Activated T-cell treated with anti-CD3 and anti-CD28 coated beads, Interleukin-2, amount 50 U/mL, for 24 hours (primary cell): ENCODE measurements at places on chromosomes 2 and 18.

DNA sequence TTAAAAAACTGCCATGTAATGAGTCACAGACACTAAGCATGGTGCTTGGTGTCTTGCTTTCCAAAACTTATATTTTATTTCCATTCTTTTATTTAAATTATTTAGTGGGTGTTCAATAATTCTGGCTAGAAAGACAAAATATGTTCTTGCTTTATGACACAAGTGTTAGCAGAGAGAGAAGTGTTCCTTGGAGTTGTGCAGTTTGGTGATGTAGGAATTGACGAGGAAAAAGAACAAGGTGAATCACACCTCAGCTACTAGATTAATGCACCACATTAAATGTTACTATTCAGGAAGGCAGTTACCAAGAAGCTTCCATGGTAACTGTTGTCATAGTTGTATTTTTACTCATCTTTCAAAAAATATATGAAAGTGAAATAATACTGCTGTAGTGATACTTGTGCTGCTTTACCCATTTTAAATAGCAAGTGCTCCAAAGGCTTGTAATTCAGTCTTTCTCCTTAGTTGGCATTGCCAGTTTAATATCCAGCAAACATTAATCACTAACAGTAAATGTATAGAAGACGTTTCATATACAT, 28.3 kb downstream of the ADAM23 start:
- H3K4me3 ChIP-seq: no peak overlapping the region
- DNase-seq: no peak
- H3K27me3 ChIP-seq: peaks cover 5% of the 10 kb centered on the region
- H3K36me3 ChIP-seq: no peaks in the 10 kb centered on the region
- H3K4me1 ChIP-seq: peaks cover 3% of the 10 kb centered on the region

DNA sequence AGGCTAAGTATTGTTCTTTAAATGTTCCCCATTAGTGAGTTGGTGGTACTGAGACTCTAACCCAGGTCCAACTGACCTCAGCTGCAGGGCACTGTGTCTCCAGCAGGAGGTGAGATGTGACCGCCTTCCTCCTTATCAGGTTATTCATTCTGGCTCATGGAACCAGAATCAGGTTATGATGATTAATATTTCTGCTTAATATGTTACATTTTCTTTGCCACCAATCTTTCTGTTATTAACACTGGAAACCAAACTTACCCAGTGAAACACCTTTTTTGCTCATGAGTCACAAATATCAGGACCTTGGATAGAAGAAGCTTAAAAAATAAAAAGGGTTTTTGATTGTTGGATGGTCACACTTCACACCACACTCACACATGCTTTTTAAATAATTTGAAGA, 85.4 kb downstream of the DPP4 start:
- H3K27ac ChIP-seq: no peak overlapping the region
- no peaks in the 10 kb centered on the region for H3K27me3 ChIP-seq
- H3K4me3 ChIP-seq: no peak overlapping the region

DNA sequence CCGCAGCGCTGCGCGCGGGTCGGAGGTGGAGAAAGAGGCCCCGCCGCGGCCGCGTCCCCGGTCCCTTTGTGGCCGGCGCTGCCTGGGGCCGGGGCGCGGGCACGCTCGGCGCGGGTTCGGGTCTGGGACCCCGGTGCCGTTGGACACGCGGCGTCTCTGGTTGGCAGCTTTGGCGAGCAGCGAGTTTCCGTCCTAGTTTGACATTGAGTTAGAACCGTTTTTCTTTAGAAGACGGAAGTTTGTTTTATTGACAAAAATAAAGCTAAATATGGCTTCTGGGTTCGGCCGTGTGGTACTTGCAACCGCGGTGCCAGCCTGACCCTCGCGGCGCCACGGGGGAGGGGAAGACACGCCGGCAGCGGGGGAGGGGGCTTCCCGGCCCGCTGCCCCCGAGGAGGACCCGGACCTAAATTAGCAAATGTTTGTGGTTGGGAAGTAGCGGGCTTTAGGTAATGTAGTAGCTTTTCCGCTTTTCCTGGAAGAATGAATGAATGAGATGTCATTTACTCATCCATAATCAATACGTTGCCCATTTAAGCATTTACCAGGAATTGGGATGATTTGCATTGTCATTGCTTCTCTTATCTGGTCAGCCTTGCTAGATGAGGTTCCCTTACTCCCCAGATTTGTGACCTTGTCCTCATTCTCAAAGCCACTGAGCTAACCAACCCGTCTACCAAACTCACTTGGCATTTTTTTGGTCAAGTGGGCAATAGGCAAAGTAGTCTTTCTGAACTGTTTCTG, 530 bp downstream of the GALNT1 start:
- peak; percentile 58 for DNase-seq
- peaks cover 3% of the 10 kb centered on the region for H3K36me3 ChIP-seq
- peak overlapping the region; percentile 77 for H3K4me3 ChIP-seq
- peaks cover 40% of the 10 kb centered on the region for H3K4me1 ChIP-seq
- peaks cover 17% of the 10 kb centered on the region for H3K27me3 ChIP-seq
- peak overlapping the region; percentile 74 for H3K27ac ChIP-seq

DNA sequence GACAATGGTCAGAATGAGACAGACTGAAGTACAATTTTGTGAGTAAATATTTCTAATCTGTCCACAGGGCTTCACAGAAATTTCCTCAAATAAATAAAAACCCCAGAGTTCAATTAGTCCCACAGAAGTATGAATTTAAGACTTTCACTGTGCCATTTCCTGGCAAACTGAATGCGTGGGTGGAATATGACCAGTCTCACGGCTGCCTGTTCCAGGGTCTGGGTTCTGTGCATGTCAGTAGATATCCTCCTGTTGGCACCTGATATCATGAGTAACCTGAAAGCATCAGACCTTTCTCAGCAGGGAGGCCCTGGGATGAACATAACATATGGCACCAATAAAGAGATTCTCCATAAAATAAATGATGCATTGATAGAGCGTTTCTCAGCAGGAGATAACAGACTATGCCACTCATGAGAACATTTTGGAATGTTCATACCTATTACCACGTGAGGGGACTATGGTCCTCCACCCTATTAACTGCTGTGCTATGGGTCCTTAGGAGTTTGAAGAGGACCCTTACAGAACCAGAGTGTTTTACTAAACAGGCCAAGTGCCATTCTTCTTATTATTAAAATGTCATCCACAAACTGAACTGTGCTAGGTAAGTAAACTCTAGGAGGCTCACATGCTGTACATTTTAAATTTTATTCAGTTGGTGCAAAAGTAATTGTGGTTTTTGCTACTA, 10.6 kb upstream of the MALL start:
- DNase-seq: no peak
- peaks cover 9% of the 10 kb centered on the region for H3K4me1 ChIP-seq
- peaks cover 2% of the 10 kb centered on the region for H3K27me3 ChIP-seq
- H3K4me3 ChIP-seq: no peak overlapping the region
- H3K36me3 ChIP-seq: no peaks in the 10 kb centered on the region

GRCh38 chr2:14690926-14691325, 58.4 kb downstream of the LRATD1 start:
- DNase-seq: no peak
- H3K27me3 ChIP-seq: no peaks in the 10 kb centered on the region
- H3K27ac ChIP-seq: no peak overlapping the region
- no peak overlapping the region for H3K4me3 ChIP-seq
- no peaks in the 10 kb centered on the region for H3K4me1 ChIP-seq

DNA sequence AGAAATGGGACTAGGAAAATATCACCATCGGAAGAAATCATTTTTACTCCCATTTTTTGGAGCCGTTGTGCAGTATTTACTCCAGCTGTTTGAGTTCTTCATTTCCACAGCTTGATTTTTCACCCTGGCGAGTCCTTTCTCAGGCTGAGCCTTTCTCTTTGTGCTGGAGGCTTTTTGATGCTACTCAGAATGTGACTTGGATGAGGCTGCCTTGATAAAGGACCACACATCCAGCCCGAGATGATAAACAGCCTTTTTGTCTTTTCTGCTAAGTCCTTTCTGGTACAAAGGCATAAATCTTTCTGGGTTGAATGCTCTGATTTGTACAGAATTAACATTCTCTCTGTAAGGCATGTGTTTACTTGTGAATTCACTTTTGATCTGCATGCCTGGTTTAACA, 17.6 kb upstream of the CTDP1 start:
- peaks cover 24% of the 10 kb centered on the region for H3K27me3 ChIP-seq
- no peak overlapping the region for H3K27ac ChIP-seq
- no peaks in the 10 kb centered on the region for H3K4me1 ChIP-seq
- no peak for DNase-seq
- no peaks in the 10 kb centered on the region for H3K36me3 ChIP-seq
- H3K4me3 ChIP-seq: no peak overlapping the region

DNA sequence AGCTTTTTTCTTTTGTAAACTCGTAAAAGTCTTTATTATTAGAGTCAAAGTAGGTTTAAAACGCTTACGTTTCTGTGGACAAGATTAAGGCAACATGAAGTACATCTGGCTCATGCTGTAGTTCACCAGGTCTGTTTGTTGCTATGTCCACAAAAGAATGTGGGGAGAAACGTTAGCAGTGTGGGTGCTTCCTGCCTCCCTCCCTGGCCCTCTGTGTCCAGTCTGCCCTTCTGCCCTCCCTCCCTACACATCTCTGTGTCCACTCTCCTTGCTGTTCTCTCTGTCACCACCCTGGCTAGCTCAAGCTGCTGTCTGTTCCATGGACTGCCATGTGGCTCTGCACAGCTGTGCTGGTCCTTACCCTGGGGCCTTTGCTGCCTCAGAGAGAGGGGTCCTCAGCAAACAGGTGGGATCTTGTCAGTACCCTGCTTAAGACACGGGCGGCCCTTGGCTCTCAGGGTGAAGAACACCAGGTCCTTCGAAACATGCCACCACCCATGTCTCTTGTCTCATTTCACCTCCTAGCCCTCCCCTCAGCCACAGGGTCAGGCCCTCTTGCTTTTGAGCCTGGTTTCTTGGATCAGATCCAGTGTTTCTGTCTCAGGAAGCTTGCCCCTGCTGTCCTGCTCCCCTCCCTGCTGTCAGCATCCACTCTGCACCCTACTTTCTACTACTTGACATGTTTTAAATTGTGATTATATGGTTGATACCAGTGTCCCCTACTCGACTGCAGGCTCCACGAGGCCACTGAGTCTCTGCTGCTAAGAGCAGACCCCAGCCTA, 79.2 kb downstream of the LIMS1 start:
- peak overlapping the region; percentile 88 for H3K27ac ChIP-seq
- H3K27me3 ChIP-seq: no peaks in the 10 kb centered on the region
- peaks cover 86% of the 10 kb centered on the region for H3K4me1 ChIP-seq
- H3K36me3 ChIP-seq: peaks cover 2% of the 10 kb centered on the region
- DNase-seq: no peak
- no peak overlapping the region for H3K4me3 ChIP-seq

DNA sequence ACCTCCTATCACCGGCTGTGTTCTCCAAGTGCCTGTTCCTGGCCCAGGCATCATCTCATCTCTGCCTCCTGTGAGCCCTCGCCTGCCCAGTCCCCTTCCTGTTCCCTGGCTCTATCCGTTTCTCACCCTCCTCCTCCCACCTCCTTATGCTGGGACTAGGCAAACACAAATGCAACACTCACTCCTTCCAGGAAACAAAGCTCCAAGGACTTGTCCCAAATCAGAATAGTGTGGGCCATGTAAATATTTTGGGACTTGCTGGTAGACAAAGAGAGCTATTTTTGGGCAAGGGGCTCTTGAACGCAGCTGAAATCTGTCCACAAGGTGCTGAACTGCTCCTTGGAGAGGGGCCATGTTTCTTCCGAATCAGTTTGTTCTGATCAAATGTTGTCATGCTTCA, 25.3 kb downstream of the MBP start:
- peaks cover 96% of the 10 kb centered on the region for H3K4me1 ChIP-seq
- peaks cover 78% of the 10 kb centered on the region for H3K36me3 ChIP-seq
- H3K27ac ChIP-seq: peak overlapping the region; percentile 89
- H3K27me3 ChIP-seq: no peaks in the 10 kb centered on the region

DNA sequence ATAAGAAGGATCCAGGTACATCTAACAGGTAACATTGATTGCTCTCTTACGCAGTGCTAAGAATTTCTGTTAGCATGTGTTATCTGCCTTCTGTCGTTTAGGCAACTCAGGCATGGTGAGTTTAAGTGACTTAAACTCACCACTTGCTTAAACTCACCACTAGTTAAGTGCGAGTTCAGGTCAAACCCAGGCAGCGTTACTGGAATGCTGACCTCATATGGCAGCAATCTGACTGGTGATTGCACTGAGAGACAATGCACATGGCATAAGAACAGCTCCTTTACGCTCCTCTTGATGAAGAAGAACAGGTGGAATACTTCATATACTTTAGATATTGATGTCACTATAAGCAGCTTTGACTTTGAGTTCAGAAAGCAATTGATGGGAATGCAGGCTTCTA, 954.1 kb downstream of the SOCS6 start:
- no peaks in the 10 kb centered on the region for H3K27me3 ChIP-seq
- no peaks in the 10 kb centered on the region for H3K36me3 ChIP-seq
- no peaks in the 10 kb centered on the region for H3K4me1 ChIP-seq
- H3K4me3 ChIP-seq: no peak overlapping the region

GRCh38 chr2:39338502-39338901, 94.7 kb upstream of the CDKL4 start:
- H3K27ac ChIP-seq: no peak overlapping the region
- no peaks in the 10 kb centered on the region for H3K27me3 ChIP-seq
- H3K4me3 ChIP-seq: no peak overlapping the region
- peaks cover 20% of the 10 kb centered on the region for H3K36me3 ChIP-seq
- peaks cover 3% of the 10 kb centered on the region for H3K4me1 ChIP-seq
- no peak for DNase-seq

DNA sequence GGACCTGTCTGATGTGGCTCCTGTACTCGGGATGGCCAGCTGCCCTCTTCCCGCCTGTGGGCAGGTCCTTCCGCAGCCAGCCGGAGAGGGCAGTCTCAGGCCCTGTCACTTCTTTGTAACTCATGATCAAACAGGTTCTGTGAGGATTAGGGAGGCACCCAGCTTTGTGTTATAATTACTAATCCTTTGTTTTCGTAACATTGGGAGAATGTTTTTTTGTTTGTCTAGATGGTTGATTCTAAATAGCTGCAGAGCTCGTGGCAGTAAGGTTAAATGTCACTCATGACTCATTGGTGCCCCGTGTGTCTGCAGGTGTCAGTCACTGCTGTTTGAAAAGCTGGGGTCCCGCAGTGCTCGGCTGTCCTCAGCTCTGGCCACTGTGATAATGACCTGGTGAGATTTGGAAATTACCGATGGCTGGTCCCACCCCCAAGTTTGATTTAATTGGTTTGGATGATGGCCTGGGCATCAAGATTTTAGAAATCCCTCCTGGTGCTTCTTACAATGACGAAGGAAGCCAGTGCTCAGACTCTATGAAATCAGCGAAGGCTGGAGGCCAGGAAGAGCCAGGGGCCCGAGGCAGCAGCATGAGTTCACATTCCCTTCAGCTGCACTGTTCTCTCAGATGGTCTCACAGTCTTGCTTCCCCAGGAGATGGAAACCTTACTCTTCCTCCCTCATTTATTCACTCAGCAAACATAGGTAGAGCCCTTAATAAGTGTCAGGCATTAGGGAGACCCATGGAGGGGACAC, 172.8 kb downstream of the VAPA start:
- no peak overlapping the region for H3K27ac ChIP-seq
- no peak for DNase-seq
- no peak overlapping the region for H3K4me3 ChIP-seq
- no peaks in the 10 kb centered on the region for H3K36me3 ChIP-seq

- H3K27me3 ChIP-seq: no peaks in the 10 kb centered on the region
- H3K27ac ChIP-seq: no peak overlapping the region
- H3K4me3 ChIP-seq: no peak overlapping the region
- H3K36me3 ChIP-seq: no peaks in the 10 kb centered on the region
- DNase-seq: no peak
Observed at GRCh38 chr2:8918412-8918811, 81.0 kb upstream of the KIDINS220 start.

GRCh38 chr2:239461291-239462190, 60.7 kb upstream of the HDAC4 start:
- H3K36me3 ChIP-seq: no peaks in the 10 kb centered on the region
- peaks cover 12% of the 10 kb centered on the region for H3K27me3 ChIP-seq
- no peaks in the 10 kb centered on the region for H3K4me1 ChIP-seq
- no peak overlapping the region for H3K4me3 ChIP-seq
- H3K27ac ChIP-seq: no peak overlapping the region
